Muscle of leg (tissue), 16 donors: ENCODE measurements at places on chromosomes 11 and 22.

DNA sequence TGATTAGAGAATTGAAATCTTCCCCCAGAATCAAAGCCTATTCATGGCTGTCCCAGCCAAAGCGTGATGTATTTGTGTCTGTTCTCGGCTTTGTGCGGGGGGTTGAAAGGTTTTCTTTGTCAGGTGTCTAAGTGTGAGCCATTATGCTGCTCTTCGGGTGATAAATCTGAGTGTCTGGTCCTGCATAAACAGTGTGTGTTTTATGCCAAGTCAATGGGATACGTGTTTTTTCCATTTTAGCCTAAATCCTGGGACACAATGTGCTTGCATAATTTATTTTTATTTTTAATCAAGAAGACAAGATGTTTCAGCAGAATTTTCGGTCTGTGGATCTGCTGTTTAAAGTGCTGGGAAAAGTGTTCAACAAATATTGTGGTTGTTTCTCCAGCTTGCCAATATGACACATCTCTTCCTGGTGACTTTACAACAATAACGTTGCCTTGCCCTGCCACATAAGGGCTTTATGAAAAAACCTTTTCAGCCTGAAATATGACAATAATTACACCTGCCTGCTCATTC, 267.8 kb downstream of the TBC1D22A start:
- DNase-seq = peak; percentile 25

GRCh38 chr11:96082936-96083335, 159.0 kb upstream of the MTMR2 start:
- DNase-seq = no peak

GRCh38 chr11:80698637-80699036, 1257.8 kb upstream of the TENM4 start:
- no peak for DNase-seq

DNA sequence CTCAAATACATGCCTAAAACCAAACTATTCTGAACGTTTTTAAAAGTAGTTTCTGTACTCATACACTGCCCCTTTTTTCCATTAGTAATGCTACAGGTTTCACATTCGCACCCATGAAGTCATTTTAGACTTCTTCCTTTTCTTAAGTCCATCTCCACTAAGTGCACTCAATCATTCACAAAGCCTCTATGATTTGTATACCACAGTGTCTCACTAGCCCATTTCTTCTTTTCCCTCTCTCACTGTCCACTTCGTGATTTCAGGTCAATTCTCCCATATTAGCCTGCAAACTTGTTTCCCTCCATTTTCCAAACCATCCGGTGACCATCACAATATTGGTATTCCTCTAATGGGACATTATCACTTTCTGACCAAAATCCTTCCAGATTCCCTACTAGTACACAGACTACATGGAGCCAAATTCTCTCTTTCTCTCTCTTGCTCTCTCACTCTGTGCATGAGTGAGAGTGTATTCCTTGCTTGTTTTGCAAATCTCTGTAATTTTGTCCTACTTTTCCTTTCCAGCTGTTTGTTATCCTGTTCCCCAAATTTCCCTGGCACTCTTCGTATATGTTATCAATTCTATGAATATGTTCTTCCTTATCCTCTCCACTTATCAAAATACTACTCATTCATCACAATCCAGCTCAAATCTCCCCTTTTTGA, 3.4 kb upstream of the ZC3H12C start:
- no peak for DNase-seq

- peak; percentile 9 for DNase-seq
Measured at GRCh38 chr11:33980897-33981296, 70.6 kb upstream of the CAPRIN1 start.

- peak; percentile 54 for DNase-seq
Measured at GRCh38 chr11:107770551-107770951, 58.7 kb upstream of the SLN start.

GRCh38 chr11:22460181-22460580, 122.0 kb downstream of the SLC17A6 start:
- DNase-seq = no peak

DNA sequence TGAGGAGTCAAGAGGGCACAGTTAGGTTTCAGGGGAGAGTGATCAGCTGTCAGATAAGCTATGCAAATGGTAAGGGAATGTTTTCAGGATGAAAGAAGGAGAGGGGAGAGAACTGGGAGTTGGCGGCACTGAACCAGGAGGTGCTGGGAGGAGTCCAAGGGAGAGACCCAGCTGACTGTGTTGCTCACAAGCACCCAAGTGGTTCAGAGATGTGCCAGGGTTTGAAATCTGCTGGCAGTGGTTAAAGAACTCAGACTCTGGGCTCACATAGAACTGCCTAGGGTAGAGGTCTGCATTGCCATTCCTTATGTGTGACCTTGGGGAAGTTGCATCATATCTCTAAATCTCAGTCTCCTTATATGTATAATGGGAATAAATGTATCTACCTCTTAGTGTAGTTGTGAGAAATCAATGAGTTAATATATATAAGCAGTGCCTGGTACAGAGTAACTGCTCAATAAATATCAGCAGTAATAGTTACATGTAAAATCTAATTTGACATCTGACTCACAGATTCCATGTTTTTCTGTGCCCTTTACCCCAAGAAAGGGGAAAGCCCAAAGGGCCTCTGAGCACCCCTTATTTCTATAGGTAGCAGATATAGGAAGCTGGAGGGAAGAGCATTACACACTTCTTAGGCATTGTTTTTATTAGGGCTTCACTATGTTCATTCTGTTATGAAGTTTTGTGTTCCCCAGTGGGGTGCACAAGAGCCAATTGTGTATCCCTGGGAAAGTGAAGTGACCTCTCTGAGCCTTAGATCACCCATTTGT, 66.9 kb upstream of the SESN3 start:
- no peak for DNase-seq

DNA sequence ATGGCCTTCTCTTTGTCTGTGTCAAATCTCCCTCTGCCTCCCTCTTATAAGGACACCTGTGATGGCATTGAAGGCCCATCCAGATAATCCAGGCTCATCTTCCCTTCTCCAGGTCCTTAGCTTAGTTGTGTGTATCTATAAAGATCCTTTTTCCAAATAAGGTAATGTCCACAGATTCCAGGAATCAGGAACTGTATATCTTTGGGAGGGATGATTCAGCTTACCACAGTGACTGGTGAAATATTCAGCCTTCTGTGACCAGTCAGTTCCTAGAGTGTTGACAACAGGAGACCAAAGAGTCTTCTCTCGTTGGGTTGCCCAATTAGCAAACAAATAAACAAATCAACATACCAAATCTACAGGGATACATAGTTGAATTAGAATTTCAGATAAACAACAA, 175.8 kb downstream of the MPPED1 start:
- DNase-seq = no peak

- DNase-seq = no peak
Measured at GRCh38 chr11:86957976-86958646, 2.9 kb upstream of the FZD4 start.

DNA sequence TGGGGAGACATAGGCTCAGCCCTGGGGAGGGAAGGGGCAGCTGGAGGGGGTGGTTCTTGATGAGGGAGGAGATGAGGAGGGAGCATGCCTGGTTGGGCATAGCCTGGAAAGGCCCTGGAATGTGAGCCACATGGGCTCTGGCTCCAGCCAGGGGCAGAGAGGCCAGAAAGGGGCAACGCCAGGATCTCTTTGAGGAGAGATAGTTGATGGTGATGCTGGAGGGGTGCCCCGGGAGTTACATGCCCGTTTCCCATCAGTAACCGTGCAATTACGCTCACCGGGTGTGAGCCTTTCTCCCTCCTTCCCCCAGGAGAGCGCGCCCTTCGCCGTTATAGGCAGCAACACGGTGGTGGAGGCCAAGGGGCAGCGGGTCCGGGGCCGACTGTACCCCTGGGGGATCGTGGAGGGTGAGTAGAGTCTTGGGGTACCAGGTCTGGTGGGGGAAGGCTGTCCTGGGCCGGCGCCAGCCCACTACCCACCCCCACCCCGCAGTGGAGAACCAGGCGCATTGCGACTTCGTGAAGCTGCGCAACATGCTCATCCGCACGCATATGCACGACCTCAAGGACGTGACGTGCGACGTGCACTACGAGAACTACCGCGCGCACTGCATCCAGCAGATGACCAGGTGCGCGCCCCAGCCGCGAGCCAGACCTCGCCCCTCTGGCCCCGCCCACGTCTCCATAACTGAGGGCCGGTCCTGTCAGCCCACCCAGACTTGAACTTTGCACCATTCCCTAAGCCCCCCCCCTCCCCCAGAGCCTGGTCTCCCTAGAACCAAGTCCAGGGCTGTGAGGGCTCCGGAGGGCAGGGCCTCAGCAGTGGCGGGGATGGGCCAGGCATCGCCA, 1.8 kb upstream of the GP1BB start:
- DNase-seq = no peak

- DNase-seq = no peak
Measured at GRCh38 chr11:94658888-94659287, 91.7 kb downstream of the PIWIL4 start.

DNA sequence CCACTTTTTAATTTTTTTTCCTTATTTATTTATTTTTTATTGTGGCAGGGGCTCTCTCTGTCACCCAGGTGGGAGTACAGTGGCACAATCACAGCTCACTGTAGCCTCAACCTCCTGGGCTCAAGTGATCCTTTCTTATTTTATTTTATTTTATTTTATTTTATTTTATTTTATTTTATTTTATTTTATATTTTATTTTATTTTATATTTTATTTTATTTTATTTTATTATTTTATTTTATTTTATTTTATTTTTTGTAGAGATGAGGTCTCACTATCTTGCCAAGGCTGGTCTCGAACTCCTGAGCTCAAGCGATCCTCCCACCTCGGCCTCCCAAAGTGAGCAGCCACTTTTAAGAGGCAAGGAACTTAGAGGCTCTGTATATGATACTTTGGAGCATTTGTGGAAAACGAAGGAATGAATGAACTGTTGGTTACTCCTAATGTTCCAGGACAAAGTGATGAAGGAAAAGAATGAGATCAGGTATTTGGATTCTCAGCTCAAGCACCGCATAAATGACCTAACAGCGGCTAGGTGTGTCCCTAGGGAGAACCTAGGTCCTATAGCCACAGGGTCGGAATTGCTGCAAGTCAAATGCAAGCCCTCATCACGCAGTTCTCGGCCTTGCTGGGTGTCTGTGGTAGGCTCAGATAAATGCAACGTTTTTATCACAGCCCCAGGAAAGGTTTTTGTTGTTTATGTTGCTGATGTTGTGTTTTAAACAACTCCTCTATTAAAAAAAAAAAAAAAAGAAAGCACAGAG, 36.5 kb downstream of the ASCL2 start:
- no peak for DNase-seq

DNA sequence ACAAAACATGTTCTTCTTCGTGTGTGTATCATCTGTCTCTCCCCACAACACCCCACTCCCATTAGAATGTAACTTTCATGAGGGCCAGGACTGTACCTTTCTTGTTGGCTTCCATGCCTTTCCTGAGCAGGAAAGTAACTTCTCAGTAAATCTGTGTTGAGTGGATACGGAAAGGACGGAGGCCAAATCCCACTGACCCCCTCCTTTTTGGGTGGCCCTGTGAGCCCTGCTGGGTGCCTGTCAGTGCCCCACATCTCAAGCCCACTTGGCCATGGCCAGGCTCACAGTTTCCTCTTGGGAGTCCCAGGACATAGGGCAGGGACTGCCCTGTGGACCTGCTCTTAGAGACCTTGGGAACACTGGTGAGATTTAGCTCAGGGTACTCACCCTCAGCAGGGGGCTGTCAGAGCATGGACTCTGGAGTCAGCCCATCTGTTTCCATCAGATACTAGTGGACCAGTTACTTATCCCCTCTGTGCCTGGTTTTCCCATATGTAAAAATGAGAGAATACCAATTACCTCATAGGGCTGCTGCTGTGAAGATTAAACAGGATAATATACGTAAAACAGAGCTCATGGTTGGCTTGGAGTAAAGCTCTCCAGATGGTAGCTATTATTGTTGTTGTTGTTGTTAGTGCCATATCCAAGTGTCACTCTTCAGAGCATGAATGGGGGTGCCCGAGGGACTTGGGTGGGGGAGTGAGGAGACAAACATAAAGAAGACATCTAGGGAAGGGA, 1.0 kb upstream of the C11orf96 start:
- DNase-seq = peak; percentile 80

- DNase-seq = peak; percentile 29
Measured at GRCh38 chr11:64694821-64695365, 28.1 kb downstream of the NRXN2 start.

DNA sequence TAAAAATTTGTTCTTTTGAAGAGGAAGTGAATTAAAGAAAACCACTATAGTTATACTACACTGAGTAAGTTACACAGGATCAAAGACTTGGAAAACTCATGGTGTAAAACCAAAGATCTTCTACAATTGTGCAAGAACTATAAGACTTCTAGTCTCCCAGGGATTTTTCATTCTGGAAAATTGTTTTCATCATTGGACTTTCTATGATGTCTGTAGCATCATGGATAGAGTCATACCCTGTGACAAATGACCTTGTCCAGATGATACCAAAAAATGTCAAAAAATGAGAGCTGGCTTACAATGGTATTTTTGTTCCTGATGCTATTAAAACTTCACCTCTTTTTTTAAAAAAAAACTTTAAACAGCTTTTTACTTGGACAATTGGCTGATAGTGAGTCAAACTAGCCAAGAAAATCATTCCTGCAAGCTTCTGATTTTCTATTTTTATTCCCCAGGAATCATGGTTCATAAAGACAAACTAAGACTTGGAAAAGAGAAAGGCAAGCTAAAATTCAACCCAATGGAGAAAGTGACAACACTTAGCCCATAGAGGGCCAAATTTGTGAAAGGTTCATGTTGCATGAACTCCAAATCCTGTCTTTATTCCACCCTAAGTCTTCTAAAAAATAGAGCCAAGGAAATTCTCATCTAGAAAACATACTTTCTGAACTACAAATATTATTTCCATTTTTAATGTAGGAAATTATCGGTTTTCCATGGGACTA, 30.7 kb downstream of the ME3 start:
- DNase-seq = peak; percentile 80

GRCh38 chr22:24410110-24410856, 17.1 kb upstream of the ADORA2A start:
- DNase-seq = no peak

- no peak for DNase-seq
Measured at GRCh38 chr11:28017816-28018215, 90.1 kb downstream of the KIF18A start.

DNA sequence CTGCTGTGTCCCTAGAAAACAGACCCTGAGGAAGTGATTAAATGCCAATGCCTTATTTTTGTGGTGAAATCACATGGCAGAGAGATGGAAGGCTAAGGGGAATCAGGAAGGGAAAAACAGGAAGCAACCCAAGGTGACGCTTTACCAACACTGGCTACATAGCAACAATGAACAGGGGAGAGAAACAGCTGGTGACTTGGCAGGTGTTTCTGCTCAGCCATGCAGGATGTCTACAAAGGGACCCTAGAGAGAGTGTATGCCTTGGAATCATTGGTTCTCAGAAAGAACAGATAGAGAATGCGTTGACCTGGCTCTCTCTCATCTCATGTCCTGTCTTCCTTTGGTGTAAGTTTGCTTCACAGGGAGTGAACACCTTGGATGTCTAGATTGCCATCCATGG, 911.9 kb downstream of the OPCML start:
- DNase-seq = no peak

DNA sequence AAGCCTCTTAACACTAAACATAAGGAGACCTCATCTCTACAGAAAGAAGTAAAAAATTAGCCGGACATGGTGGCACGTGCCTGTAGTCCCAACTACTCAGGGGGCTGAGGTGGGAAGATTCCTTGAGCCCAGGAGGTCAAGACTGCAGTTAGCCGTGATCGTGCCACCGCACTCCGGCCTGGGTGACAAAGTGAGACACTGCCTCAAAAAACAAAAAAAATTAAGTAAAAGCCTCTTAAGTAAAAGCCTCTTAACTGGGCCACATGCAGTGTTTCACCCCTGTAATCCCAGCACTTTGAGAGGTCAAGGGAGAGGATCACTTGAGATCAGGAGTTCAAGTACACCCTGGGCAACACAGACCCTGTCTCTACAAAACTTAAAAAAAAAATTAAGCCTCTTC, 25.7 kb downstream of the CELF1 start:
- no peak for DNase-seq
